Colonic mucosa (tissue), 4 donors: ENCODE measurements at places on chromosomes 11 and 22. TPM values are rescaled to one million over a fixed set of nuclear protein-coding genes. Genes with fewer than 3 reads are reported as not detected.

DNA sequence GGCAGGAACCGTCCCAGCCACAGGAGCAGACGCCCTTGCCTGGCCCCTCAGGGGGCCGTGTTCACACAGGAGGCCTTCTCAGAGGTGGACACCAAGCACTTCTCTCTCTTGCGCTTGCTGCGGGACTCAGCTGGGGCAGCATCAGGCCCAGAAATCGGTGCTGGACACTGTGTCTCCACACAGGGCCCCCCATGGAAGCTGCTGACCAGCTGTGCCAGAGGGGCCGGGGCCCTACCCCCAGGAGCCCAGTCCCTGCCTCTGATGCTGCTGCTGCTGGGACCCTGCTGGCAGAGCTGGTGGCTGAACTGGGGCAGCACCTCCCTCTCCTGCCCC is 4.0 kb downstream of the PLXNB2 start:
- DNase-seq, result no peak

The CRYAB gene
- 10.6 TPM for total RNA-seq

- peak; percentile 68 for DNase-seq
Observed at GRCh38 chr22:38397189-38398085, 57.6 kb downstream of the KCNJ4 start.

- DNase-seq, result no peak
Observed at GRCh38 chr22:39215426-39216142, 29.2 kb downstream of the PDGFB start.

The PICALM gene
- total RNA-seq, result 162 TPM

DNA sequence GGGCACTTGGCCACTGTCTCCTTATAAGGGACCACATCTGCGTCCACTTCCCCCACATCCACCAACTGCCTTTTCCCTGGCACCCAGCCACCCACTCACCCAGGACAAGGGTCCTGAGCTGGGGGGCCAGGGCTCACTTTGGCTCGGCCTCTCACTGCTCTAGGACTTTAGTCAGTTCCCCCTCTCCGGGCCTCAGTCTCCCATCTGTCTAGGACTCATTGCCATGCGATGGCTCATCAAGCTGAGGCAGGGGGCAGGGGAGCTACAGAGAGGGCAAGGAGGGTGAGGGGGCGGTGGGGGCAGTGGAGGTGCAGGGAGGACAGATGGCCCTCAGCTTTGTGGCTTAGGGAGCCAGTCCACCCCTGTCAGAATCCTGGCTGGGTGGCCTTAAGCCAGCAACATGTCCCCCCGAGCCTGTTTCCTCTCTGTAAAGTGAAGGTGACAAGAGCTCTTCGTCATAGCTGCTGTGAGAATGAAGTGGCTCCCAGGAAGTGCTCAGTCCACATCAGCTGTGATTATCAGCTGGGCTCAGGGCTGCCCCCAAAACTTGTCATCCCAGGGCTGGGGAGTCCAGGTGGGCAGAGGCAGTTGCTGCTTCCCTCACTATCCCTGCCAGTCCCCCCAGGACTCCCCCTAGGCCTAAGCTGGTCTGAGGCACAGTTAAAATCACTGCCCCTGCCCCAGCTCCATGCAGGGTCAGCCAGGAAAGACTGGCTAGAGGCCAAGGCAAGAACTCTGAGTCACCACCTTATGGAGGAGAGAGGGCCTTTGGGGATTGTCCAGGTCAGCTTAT is 14.9 kb downstream of the RAC2 start:
- no peak for DNase-seq

The TMEM191C gene
- 3.3 TPM for total RNA-seq

DNA sequence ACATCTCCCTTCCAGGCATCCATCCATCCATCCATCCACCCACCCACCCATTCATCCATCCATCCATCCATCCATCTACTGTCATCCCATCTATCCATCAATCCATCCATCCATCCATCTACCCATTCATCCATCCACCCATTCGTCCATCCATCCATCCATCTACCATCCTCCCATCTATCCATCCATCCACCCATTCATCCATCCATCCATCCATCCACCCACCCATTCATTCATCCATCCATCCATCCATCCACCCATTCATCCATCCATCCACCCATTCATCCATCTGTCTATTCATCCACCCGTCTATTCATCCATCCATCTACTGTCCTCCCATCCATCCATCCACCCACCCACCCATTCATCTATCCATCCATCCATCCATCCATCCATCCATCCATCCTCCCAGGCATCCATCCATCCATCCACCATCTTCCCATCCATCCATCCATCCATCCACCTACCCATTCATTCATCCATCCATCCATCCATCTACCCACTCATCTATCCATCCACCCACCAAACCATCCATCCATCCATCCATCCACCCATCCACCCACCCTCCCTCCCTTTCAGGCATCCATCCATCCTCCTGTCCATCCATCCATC is 33.7 kb downstream of the OSBPL5 start:
- DNase-seq, result no peak

DNA sequence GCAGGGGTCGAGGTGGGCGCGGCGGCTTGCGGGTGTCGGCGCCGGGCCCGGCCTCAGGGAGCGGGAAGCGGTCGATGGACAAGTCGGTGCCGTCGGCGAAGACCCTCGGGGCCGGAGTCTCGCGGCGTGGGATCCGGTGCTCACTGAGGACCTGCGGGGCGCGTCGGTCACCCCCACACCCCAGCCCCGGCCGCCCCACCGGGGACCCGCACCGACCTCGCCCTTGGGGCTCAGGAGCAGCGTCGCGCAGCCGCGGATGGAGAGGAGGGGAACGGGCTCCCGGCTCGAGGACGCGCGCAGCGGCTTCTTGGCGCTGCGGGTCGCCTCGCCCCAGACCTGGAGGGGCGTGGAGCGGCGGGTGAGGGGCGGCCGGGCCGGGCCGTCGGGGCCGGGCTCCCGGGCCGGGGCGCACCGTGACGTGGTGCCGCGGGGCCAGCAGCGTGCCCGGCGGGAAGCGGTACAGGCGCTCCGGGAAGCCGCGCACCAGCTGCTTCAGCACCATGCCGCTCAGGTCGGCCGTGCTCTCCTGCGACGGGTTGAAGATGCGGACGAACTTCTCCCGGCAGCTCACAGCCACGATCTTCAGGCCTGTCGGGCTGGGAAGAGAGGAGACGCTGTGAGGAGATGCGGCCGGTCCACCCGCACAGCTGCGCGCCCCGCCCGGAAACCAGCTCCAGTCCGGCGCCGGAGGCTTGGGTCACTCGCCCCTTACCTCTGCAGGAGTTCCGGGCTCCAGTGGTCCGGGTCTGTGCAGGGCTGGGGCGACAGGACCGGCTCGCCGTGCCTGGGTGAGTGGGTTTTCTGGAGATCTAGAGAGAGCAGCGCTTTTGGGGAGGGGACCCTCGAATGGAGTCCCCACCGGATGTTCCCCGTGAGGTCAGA is 4.5 kb downstream of the LMNTD2 start:
- no peak for DNase-seq

- DNase-seq, result no peak
Observed at GRCh38 chr22:41933411-41934177, 7.0 kb upstream of the TNFRSF13C start.

GRCh38 chr22:46414704-46415103 is 79.2 kb downstream of the TRMU start:
- DNase-seq, result no peak

- peak; percentile 69 for DNase-seq
Observed at GRCh38 chr11:60985991-60986915, 14.8 kb downstream of the CD6 start.

GRCh38 chr11:130426223-130426836 is 2.1 kb downstream of the ADAMTS8 start:
- no peak for DNase-seq

GRCh38 chr11:2797121-2797711 is 88.4 kb downstream of the CDKN1C start:
- no peak for DNase-seq

DNA sequence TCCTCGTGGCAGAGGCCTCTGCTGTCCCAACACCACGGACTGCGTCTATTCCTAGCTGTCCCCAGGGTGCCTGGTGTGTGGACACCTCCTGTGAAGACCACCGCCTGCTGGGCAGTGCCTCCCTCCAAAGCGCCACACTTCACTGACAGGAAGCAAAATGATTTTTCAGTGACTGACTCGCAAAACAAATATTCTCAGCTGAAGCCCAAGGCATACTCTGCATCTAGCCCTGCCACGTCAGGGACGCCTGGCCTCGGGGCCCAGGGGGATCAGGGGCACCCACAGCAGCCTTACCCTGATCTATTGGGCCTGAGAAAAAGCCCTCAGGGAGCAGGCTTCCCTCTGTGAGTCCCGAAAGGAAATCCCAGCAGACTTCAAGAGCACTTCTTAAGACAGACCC is 2.2 kb downstream of the BRD1 start:
- no peak for DNase-seq

DNA sequence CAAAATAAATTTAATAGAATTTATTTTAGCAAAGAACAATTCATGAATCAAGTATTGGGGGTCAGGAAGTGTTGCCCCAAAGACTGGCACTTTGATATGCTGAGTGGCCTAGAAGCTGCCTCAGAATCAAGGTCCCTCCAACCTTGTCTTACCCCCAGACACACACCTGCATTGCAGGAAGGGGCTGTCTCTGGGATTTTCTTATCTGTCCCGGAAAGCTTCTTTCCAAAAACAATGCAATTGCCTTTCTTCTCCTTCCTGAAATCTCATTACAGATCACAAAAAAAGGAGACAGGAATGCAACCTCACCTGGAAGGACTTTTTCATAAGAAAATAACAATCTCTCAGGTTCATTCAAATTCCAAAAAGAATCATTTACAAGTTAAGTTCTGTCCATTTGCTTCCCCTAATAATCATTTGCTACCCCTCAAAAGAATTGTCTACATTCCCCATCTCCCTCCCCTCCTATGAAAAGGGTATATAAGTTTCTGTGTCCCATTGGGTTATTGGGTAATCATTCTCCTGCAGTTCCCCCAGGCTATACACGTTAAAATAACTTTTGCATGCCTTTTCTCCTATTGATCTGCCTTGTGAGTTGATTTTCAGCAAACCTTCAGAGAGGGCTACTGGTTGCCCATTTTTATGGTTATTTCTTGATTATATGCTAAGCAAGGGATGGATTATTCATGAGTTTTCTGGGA is 21.3 kb downstream of the OR10A6 start:
- DNase-seq, result no peak

The BATF2 gene
- total RNA-seq, result 14.1 TPM

The TMEM135 gene
- total RNA-seq, result 41.4 TPM

GRCh38 chr11:104704888-104705287 is 193.4 kb downstream of the CASP12 start:
- no peak for DNase-seq

The OR52N4 gene
- total RNA-seq, result not detected

GRCh38 chr11:88359541-88359940 is 22.0 kb upstream of the CTSC start:
- no peak for DNase-seq

- DNase-seq, result peak; percentile 38
Observed at GRCh38 chr11:122981388-122982264, at the start of gene BSX. Gene BSX (minus strand): TSS chr11:122981834. CDS start chr11:122981671, 163 bp downstream.

The GRM5 gene
- total RNA-seq, result not detected

DNA sequence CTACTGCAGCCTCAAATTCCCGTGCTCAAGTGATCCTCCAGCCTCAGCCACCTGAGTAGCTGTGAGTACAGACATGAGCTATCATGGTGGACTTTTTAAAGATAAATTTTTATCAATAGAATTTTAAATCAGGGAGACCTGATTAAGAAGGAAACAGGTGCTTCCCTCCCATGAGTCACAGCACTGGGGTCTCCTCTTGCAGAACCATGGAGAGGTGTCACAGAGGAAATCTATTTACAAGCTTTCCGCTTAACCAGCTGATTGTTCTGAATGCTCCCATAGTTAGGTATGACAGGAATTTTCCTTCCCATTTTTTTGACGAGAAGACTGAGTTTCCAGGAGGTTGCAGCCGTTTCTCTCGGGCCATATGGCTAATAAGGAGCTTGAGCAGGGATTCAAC is 516.1 kb downstream of the MIAT start:
- DNase-seq, result no peak

DNA sequence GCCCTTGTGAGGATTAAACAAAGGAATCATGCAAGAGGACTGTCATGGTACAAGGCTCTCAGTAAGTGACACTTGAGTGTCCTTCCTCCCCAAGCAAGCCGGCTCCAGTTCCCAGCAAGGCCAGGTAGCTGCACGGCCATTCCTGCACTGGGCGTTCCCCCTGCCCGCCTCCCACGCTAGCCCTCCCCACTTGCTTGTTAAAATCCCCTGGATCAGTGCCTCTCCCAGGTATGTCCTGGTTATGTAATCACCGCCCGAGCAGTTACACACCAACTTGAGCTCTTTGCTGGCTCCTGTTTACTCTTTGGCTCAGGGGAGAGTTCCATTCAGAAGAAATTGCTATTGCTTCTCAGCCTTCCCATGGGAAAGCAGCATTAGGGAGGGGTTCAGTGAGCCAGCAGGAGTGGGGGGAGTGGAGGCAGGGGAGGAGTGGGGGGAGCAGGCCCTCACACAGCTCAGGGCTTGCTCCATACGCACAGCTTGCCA is 19.4 kb upstream of the MYEOV start:
- DNase-seq, result peak; percentile 90

- no peak for DNase-seq
Observed at GRCh38 chr11:35178067-35178805, 39.3 kb downstream of the CD44 start.

- DNase-seq, result no peak
Observed at GRCh38 chr22:23395530-23396361, 184.3 kb downstream of the IGLL1 start.

- DNase-seq, result no peak
Observed at GRCh38 chr11:57466680-57467079, 6.4 kb downstream of the RTN4RL2 start.

The OR2D2 gene
- 0.40 TPM for total RNA-seq

GRCh38 chr11:87966694-87967093 is 208.5 kb downstream of the RAB38 start:
- no peak for DNase-seq

- DNase-seq, result no peak
Observed at GRCh38 chr11:87190071-87190470, 152.3 kb downstream of the TMEM135 start.

DNA sequence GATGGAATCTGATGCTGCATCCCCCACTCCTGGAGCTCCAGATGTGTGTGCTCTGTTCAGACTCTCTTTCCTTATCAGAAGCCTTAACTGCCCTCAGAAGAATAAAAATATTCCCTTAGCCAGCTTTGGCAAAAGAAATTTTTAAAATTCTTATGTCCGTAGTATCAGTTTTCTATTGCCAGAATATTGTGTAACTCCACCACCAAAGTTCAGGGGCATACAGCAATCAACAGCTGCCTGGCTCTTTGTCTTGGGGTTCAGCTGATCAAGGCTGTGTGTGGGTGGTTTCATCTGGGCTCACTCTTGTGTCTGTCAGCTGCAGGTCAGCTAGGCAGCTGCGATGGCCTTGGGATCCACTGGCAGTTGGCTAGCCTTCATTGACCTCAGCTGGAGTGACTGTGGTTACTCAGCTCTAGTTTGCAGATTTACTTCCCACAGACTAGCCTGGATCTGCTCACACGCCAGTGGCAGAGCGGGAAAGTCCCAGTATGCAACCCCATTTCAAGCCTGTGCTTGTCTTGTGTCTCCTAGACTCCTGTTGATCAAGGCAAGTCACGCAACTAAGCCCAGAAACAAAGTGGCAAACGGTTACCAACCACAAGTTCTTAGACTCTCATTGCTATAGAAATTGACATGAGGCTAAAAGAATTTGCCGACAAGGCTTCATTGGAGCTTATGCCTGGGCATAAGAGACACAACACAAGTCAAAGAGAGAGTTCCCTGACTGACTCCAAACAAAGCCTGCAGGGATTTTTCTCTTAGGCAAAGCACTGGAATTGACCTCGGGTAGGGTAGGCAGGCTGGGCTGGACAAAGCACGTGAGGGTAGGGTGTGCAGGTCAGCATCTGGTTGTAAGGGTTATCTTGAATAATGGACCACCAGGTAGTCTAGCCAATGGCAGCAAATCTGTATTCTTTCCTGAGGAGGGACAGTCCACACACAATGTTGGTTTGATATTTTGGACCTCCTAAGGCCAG is 7.5 kb downstream of the TMEM138 start:
- no peak for DNase-seq
